Stimulated activated naive CD8-positive, alpha-beta T cell treated with anti-CD3 and anti-CD28 coated beads, Interleukin-15, amount 100 ng/mL, for 72 hours (primary cell): ENCODE measurements at places on chromosomes 3 and 15.

GRCh38 chr3:172089250-172089649, 49.9 kb downstream of the FNDC3B start:
- no peak for DNase-seq

DNA sequence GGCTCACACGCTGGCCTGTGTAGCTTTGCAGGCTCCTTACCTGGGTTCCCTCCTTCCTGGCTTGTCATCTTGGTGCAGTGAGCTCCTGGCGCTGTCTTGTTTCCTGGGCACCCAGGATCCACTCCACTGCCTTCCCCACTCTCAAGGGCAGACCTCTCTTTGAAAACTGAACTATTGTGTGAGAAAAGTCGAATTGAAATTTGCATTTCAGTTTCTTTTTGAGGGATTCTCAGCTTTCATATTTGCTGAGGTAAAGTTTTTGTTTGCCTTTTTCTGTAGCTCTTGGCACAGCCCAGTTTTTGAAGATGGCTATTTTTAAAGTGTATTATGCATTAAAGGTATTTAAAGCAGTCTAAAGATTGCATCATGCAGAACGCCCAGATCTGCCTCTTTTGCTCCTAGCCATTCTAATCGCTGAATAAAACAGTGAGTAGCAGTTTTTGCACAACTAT, 70.1 kb downstream of the CCK start:
- DNase-seq = no peak

DNA sequence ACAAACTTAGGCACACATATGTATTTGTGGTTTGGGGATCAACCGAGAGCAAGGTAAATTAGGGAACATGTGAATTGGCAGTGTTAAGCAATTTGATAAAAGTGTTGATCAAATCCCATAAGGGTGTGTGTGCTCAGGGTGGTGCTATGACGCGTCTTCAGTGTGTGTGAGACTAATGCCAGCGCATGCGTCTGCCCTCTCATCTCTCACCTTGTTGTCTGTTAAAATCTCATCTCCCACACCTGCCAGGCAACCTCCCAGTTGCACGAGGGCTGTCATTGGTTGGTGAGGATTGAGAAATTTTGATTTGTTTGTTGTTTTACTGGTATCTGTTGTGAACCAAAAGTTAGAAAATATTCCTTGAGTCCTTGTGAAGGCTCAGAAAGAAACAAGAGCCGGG, 137.2 kb upstream of the ICE2 start:
- no peak for DNase-seq

GRCh38 chr3:158531334-158531733, 39.7 kb upstream of the MLF1 start:
- no peak for DNase-seq

DNA sequence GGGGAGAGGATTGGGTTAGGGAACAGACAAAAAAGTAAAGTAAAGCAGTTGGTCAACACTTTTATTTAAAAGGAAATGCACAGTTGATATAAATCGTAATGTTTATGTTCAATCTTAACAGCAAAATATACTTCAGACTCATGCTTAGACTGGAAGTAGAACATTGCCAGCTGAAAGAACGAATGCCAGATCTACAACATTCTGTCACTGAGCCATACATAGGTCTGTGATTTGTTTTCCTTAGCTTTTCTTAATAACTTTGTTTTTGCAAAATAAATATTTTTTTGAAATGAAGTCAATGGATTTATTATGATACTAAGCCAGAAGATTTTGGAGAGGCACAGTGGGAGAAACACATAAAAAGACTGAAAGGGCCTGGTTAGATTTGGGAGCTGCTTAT, 62.0 kb downstream of the LEKR1 start:
- no peak for DNase-seq

DNA sequence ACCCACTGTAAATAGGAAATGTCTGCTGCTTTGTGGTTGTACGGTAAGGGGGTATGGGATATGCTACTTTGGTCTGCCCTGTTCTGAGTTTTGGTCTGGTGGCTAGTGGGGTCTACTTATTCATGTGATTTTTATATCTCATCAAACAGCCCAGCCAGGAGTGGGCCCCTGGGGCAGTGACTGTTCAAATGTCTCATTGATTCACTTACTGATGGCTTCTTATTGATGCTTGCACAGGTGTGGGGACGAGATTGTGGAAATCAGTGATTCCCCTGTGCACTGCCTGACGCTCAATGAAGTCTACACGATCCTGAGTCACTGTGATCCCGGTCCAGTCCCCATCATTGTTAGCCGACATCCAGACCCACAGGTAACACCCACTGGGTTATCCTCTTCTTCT, 38.5 kb downstream of the STARD5 start:
- no peak for DNase-seq

- no peak for DNase-seq
Observed at GRCh38 chr3:38151667-38152265, 13.3 kb downstream of the MYD88 start.
